ENCODE measurements at places on chromosomes 12 and 14. TPM values are rescaled to one million over a fixed set of nuclear protein-coding genes. Genes with fewer than 3 reads are reported as not detected.

Gene EVL
- total RNA-seq: 22.8 TPM

Gene NRXN3
- 4.8 TPM for total RNA-seq

Gene HOXC12
- total RNA-seq: not detected

Gene VAMP1
- 2.6 TPM for total RNA-seq

Gene PIK3C2G
- total RNA-seq: 1.4 TPM

Gene RHOJ
- total RNA-seq: 2.9 TPM
